Dermis blood vessel endothelial cell (primary cell): ENCODE measurements at places on chromosomes 7 and 10.

- no peak for DNase-seq
These were observed 147.8 kb downstream of the ADAM12 start for GRCh38 chr10:126240483-126240882.

GRCh38 chr7:360454-361100 is 70.6 kb downstream of the FOXL3 start:
- DNase-seq = no peak

DNA sequence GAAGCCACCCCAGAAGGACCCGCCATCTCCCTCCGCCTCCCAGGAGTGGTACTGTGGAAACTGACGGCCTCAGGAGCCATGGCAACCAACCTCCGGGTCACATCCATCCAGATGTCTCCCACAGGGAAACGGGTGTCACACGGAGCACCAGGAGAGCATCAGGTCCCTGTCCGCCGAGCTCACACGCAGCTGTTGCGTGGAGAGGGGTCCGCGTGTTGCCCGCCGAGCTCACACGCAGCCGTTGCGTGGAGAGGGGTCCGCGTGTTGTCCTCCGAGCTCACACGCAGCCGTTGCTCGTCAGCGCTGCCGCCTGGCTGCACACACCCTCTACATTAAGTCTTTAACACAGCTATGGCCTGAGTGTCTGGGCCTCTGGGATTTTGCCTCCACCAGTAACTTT is 311.1 kb upstream of the SHH start:
- DNase-seq = no peak

DNA sequence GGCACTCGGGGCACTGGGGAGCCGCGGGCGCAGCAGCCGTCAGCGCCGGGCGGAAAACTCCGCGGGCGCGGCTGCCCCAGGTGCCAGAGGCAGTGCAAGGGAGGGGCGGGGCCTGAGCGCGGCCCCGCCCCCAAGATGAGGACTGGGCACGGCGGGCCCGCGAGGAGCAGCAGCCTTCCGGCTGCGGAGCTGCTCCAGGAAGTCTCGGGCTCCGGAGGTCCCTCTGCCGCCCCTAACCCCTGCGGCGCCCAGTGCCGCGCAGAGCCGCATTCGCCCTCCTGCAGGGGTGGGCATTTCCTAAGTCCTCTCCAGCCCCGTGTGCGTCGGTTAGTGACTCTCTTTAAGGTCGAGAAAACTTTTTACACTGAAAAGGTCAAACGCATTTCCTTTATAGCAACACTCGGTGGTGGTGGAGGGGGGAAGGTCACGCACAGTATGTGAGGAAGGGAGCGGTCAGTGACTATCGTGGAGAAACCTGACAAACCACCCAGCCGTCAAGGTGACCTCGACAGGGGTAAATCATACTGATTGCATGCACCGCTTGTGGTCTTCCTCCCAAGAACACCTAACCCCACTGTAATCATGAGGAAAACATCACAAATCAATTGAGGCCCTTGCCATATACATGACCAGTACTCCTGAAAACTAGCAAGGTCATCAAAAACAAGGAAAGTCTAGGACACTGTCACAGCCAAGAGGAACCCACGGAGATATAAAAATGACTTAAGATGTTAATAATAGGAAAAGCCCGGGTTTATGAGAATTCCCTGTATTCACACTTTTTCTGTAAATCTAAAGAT is at the start of gene ANXA11:
Gene ANXA11, minus strand, starts transcription at position 61 of the 800 bp plus-strand sequence. CDS start 32,676 bp downstream, outside the sequence.
- DNase-seq = peak; percentile 73

DNA sequence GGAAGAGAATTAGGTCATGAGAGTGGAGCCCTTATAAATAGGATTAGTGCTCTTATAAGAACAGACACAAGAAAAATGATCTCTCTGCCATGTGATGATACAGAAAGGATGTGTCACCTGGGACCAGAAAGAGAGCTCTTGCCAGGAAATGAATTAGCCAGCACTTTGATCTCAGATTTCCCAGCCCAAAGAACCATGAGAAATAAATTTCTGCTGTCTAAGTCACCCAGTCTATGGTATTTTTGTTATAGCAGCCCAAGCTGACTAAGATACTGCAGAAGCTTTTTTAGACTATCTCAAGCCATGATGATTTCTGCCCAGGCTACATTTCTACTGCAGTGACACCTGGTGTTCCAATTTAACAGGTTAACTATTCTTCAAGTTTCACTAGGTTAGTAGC is 84.8 kb downstream of the RSU1 start:
- no peak for DNase-seq

- DNase-seq = no peak
These were observed 513.4 kb upstream of the GHITM start for GRCh38 chr10:83625831-83626360.

DNA sequence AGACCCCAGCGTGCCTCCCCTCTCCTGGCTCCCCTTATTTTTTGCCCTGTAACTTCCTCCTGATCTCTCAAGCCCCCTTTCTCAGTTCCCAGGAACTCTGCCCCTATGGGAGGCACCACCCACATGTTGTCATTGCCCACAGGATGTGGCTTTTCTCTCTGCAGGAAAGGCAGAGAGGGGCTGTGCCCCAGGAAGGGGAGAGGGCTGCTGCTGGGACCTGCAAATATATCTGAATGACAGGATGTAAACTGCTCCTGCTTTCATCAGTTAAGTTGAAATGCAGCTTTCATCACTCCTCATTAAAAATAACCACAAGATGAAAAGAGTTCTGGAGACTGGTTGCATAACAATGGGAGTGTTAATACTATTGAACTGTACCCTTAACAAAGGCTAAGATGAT is 103.3 kb downstream of the CLEC2L start:
- no peak for DNase-seq

DNA sequence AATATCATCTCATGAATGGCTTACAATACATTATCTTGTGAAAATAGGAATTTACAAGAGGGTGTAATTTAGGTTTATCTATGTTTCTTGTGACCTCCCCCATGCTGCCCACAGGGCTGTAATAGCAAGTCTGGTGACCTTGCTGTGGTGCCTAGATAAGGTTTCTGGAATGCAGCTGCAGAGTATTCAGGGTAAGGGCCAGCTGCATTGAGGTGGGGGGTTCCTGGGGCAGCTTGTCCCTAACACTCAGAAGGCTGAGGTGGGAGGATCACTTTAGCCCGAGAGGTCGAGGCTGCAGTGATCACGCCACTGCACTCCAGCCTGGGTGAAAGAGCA is 5.3 kb upstream of the DHTKD1 start:
- no peak for DNase-seq

GRCh38 chr7:111098011-111098925 is 7.3 kb downstream of the LRRN3 start:
- peak; percentile 51 for DNase-seq

DNA sequence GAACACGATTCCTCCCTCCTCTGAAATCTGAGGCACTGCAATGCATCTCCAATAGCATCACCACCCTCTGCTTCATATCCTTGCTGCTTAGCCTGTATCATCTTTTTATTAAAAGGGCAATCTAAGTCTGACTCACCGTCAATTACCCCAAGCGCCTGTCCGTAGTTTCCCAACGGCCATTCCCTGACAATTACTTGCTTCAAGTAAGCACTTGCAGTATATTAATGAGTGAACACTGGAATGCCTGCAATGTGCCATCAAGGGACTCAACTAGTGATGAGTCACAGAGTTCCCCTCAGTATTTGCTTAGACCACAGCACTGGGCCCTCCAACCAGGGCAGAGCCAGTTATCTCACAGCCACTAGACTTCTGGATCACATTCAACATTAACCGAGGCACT is 19.5 kb upstream of the PPP1R3C start:
- no peak for DNase-seq

DNA sequence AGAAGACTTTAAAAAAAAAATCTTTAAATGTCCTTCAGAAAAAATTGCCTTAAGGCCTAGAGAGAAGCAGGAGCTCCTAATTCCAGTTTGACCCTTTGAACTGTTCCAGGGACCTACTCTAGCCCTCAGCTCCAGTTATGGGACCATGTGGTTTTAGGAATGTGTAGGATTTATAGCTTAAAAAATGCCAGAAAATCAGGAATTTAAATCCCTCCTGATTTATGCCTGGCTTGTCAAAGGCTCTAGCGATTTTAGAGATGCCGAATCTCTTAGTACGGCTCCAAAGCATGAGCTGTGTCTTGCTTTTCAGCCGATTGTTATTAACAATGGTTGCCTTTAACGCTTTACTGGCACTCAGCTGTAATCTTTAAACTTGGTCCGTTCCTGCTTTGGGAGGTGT is 130.6 kb upstream of the NPVF start:
- no peak for DNase-seq

GRCh38 chr10:4278186-4278585 is 493.2 kb upstream of the KLF6 start:
- DNase-seq = no peak

DNA sequence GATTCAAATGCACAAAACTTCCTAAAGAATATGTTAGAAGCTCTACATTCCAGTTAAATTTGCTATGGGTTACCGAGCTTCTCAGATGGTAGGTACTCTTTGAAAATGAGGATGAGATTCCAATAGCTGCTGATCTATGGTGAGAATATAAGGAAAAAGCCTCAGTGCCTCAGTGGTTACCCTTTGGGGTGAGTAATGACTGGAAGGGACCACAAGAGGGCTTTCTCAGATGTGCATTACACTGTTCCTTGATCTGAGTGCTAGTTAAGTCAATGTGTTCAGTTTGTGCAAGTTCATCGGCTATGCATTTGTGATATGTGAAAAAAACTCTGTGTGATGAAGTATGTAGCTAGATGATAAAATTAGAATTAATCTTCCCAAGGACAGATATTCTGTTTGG is 3.5 kb downstream of the NRCAM start:
- DNase-seq = peak; percentile 77

DNA sequence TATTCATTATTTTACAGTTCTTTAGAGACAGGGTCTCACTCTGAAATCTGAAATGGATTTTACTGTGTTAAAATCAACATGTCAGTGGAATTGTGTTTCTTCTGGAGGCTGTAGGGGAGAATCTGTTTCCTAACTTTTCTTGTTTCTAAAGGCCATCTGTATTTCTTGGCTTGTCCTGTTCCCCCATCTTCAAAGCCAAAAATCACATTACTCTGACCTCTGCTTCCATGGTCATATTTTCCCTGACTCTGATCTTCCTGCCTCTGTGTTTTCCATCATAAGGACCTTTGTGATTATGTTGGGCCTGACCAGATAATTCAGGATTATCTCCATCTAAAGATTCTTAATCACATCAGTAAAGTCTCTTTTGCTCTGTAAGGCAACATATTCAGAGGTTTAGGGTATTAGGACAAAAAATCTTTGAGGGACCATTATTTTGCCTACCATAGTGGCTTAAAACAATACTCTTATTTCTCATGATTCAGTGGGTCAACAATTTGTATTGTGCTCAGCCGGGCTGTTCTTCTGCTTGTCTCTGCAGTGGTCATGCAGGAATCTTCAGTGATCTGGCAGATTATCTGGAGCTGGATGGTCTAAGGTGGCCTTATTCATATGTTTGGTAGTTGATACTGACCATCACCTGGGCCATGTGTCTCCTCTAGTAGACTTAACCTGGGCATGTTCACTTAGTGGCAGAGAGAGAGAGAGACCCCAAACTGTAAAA is 5.7 kb downstream of the ANLN start:
- DNase-seq = peak; percentile 48
